ENCODE measurements at places on chromosomes 6 and 20.

- no peak for DNase-seq
These were observed 20.5 kb downstream of the RSPH9 start for GRCh38 chr6:43665376-43665775.

- DNase-seq: no peak
These were observed 2.2 kb downstream of the CCN2 start for GRCh38 chr6:131948692-131949619.

DNA sequence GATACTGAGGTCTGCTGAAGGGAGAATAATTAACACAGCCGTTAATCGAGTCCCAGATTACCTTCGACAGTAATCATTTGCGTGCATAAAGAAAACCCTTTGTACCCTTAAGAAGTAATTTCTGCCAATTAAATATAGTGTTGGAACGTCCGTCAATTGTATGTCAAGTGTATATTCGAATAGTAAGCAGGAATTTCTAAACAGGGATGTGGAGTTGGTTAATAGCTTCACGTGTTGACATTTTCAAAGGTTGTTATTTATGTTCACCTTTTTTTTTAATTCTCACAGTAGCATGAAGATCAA, 798 bp upstream of the SNAP91 start:
- no peak for DNase-seq

- DNase-seq: no peak
These were observed 119.8 kb upstream of the SASH1 start for GRCh38 chr6:148222846-148223245.

GRCh38 chr20:50895111-50895830, 36.0 kb downstream of the ADNP start:
- DNase-seq: no peak

GRCh38 chr6:135358985-135359384, 138.6 kb downstream of the AHI1 start:
- DNase-seq: no peak

DNA sequence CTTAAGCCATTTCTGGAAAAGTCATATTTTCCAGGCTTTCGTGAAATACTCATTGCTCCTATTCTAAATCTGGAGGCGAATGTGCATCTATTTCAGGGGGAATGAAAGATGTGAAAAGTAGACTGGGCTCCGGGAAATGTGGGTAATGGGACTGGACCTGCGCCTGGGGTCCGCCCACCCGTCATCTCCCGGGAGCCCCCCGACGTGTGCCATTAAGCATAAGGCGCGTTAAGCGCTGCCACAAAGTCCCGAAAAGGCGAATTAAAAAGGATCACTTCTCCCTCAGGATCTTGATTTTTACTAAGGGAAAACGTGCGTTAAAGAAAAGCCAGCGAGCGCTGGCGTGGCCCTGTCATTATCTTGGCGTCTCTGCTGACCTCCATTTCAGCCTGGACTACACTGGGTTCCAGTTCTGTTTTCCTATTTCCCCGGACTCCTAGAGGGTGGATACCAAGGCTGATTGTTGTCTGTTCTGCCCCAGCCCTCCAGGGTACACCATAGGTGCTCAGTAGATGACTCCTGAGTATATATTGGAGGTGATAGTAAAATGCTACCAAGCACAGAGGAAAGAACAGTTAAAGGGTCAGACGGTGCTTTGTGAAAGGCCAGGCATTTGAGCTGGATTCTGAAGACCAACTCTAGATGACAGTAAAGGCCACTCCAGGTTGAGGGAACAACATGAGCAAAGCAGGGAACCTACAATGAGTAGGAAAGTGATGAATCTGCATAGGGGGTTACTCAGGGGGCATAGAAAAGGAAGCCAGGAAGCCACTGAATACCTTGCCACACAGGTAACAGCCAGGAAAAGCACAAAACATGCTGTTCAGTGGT, 89.2 kb upstream of the ARID1B start:
- peak; percentile 36 for DNase-seq

DNA sequence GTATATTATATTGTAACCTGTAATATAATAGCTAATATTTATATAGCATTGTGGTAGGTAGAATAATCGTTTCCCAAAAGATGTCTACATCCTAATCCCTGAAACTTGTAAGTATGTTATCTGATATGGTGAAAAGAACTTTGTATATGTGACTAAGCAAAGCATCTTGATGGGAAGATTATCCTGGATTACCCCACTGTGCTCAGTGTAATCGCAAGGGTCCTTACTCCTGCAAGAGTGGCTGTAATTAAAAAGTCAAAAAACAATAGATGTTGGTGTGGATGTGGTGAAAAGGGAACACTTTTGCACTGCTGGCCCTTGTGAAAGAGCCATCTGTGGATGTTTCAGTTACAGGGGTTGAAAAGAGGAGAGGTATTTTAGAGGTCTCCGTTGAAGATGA, 95.2 kb downstream of the EDN1 start:
- DNase-seq: no peak

GRCh38 chr6:145199961-145200360, 535.4 kb downstream of the EPM2A start:
- no peak for DNase-seq

GRCh38 chr6:148811459-148811858, 64.6 kb downstream of the UST start:
- no peak for DNase-seq

GRCh38 chr6:125868252-125868651, 77.5 kb downstream of the NCOA7 start:
- DNase-seq: no peak

DNA sequence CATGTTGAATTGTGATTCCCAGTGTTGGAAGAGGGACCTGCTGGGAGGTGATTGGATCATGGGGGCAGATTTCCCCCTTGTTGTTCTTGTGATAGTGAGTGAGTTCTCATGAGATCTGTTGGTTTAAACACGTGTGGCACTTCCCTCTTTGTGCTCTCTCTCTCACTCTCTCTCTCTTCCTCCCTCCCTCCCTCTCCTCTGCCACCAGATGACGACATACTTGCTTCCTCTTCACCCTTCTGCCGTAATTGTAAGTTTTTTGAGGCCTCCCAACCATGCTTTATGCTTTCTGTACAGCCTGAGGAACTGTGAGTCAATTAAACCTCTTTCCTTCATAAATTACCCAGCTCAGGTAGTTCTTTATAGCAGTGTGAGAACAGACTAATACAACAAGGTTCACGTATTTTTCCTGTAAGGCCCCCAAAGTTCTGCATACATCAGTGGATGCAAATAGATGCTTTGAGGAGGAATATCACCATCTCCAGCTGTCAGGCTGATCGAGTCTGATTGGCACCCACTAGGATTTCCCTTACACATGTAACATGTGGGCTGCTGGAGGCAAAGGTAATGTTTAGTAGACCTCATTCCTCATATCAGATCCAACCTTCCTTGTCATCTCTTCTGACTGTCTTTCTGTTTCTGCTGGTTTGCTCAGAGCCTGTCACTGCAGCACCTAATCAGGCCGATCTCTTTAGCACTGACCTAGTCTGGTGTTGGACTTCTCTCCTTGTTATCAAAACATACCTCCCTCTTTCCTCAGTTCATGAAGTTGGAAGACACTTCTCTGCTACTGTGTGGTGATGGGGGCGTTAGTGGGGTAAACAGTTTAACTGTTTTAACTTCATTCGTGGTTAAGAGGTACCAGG, 54.3 kb upstream of the BACH2 start:
- DNase-seq: no peak

DNA sequence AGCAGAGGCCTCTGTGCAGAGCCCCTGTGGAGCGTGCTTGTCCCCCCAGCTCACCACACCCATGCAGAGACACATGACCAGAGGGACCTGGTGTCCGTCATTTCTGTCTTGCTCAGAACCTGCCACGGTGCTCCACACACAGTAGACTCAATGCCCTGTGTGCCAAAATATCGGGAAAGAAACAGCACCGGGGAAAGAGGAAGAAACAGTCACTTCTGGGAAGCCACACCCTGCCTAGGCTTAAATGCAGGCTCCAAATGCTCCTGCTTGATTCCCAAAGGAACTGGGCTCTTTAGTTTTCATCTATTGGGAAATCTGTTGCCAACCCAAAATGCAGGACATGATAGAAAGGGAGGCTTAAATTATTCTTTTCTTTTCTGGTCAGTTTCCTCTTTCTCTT, 503.9 kb downstream of the CD83 start:
- no peak for DNase-seq

DNA sequence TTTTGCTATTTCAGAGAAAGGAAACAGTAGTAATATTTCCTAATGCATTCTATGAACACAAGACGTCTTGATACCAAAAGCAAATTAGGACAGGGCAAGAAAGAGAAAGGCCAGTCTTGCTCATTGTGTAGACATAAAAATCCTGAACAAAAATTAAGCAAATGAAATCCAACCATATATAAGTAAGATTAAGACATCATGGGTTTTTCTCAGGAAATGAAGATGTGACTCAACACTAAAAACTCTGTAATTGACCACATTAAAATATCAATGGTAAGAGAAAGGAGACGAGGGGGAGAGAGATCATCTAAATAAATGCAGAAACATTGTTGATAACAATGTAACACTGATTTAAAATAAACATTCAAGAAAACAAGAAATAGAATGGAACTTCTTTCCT, 205.4 kb downstream of the SOD2 start:
- DNase-seq: no peak

DNA sequence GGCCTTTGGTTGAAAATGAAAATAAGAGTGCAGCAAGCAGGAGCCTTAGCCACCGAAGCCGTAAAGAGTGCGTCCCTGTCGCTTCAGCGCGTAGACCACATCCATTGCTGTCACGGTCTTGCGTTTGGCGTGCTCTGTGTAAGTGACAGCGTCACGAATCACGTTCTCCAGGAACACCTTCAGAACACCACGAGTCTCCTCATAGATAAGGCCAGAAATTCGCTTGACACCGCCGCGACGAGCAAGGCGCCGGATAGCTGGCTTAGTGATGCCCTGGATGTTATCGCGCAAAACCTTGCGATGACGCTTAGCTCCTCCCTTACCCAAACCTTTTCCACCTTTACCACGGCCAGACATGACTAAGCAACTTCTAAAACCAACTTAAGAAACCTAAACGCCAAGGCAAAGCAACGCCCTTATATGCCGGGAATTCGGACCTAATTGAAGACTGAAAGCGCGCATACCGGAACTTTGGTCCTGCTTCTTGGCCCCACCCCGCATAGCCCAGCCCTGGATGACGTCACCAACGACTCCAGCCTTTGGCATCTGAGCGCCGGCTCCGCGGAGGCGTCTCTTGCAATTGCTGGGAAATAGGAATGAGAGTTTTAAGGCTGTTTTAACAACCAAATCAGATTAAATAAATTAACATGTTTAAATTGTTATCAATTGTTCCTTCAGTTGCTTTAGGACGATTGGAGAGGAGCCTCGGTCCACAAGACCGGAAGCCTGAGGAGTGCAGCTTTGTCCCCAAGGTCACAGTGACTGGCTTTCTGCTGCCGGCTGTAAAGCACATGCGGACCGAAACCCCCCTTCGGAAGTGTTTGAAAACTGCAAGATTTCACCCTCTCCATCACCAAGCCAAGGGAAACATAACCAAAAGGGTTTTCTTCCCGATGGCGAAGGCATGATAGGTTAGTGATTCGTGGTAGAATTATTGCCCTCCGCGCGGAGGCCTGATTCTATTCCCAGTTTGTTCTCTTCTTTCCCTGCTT, 79.6 kb upstream of the BTN3A2 start:
- DNase-seq: peak; percentile 89
